ENCODE measurements at places on chromosomes 3 and 15.
A peak's percentile ranks its signal among the peaks of the same experiment; 100 is the strongest.

- DNase-seq, result no peak
Observed at GRCh38 chr3:52372822-52373504, 56.8 kb downstream of the DNAH1 start.

GRCh38 chr3:193938613-193939012 lies 197.3 kb upstream of the HES1 start:
- peak; percentile 64 for DNase-seq

- no peak for DNase-seq
Observed at GRCh38 chr3:160286231-160286630, 61.0 kb downstream of the C3orf80 start.

DNA sequence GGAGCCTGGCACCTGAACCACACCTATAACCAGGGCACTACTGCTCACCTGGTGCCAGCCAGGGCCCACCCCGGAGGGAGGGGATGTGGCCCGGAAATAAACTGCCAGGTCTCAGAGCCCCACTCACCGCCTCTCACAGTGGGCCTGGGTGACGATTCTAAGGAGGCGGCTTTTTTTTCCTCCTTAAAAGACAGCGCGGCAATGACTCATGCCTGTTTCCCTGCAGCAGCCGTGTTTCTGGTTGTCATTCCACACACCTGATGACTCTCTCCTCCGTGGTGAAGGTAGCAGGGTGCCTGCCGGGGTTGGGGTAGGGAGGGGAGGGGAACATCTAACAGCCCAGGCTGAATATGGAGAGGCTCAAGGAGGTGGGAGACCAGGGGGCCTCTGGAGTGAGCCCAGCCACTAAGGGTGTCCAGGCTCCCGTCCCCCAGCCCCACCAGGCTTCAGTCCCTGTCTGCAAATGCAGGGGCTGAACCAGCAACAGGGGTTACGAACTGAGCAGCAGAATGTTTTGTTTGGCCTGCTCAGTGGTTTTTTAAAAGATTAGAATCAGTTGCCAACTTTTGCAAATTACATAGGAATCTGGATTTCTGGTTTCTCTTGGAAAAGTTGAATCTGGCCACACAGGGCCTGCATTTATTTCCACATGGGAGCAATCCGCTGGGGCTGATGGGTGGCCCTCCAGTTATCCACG lies 127.3 kb upstream of the LINGO1 start:
- no peak for DNase-seq

DNA sequence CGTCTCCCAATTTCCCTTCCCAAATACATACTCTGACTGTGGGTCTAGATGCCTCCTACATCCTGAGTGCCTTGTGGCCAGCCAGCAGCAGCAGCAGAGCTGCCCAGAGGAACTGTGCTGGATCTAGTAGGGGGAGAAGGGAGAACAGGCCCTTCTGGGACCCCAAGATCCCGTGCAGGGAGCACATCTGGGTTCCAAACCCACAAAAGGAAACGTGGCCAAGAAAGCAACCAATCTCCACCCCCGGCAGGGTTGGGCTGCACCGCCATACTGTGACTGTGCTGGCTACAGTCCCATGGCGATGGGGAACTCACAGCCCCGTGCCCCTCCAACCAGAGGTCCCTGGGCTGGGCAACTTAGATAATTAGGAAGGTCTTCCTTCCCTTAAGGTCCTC lies 86.3 kb downstream of the PPCDC start:
- DNase-seq, result no peak

GRCh38 chr3:50464569-50464968 lies 38.9 kb downstream of the CACNA2D2 start:
- no peak for DNase-seq

GRCh38 chr15:66278056-66278455 lies 15.3 kb upstream of the DIS3L start:
- DNase-seq, result no peak

GRCh38 chr3:107426223-107426622 lies 49.0 kb downstream of the CCDC54 start:
- DNase-seq, result no peak

DNA sequence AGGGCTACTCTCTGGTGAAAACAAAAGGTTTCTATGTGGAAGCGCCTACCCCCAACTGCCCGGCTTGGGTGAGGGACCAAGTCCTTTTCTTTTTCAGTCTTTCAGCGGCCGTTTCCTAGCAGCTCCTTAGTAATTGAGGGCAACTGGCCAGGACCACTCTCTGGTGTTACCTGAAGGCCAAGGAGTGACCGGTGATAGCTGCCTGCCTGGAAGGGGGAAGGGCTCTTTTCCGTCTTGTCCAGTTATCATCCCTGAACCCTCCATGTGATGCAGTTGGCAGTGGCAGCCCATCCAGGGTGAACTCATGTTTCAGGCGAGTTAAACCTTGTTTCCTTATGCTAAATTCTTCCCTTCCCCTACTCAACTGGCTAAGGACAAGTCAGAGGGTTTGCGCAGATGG lies 33.3 kb downstream of the RHCG start:
- no peak for DNase-seq

DNA sequence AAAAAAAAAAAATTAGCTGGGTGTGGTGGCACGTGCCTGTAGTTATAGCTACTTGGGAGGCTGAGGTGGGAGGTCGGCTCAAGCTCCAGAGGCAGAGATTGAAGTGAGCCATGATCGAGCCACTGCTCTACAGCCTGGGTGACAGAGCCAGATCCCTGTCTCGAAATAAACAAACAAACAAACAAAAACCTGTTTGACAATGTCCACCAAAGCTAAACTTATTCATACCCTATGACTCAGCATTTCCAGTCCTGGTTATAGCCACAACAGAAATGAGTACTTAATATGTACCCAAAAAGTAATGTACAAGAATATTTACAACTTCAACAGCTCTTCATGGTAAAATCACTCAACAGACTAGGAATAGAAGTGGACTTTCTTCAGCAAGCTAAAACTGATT lies 31.1 kb downstream of the SERP1 start:
- no peak for DNase-seq

DNA sequence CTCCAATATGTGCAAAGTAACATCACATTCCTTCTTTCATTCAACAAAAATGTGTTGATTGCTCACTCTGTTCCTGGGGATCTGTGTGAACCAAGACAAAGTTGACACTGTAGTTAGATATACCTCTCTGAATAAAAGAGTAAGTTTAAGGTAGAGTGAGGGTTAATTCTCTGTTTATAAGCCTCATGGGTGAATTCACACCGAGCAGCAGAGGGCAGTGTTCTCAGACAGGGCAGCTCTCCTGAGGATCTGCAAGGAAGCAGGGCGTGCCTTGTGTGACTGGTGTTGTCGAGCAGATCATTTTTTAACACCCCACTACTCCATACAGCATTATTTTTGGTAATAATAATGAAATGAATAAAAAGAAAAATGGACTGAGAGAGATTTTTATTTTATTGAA lies 34.4 kb downstream of the PAQR9 start:
- no peak for DNase-seq

Measured in NCI-H510A (cell line).